ENCODE measurements at places on chromosomes 12 and 14.

DNA sequence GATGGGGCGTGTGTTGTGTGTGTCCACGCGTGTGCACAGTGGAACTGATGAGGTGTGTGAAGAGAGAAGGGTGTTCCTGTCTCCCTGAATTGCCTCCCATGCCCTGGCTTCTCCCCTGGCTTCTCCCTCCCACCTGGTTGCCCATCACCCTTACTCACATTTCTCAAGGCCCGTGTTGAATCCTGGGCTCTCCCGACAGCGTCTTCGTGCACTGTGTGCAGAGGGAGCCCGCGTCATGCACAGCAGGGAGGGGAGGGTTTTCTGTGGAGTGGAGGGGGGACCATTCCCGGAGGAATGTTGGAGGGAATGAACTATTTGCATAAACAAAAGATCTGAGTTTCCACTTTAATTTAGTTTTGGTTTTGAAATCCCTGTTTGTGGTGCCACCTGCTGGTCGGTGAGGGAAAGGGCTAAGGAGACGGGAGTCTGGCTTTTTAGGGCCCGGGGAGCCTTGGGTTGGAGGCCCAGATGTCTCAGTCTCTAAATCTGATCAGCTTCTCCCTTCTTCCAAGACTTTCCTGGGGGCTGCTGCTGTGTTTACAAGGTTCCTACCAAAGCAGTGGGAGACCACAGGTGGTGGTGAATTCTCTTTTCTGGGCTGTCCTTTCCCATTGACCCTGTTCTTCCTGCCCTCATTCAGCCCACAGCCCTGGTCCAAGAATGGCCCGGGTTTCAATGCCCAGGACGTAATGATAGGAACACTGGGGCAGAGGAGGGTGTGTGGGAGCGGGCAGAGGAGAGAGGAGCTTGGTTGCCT lies at the start of gene C1R:
C1R (minus strand) TSS at position 217 of the 757 bp plus-strand sequence; CDS start at position 160, 57 bp downstream.
- DNase-seq: peak; percentile 37

- no peak for DNase-seq
Observed at GRCh38 chr12:115320451-115320850, 636.5 kb upstream of the TBX3 start.

GRCh38 chr12:12735301-12735700 lies 18.1 kb downstream of the CDKN1B start:
- no peak for DNase-seq

GRCh38 chr12:26647088-26647487 lies 185.9 kb downstream of the ITPR2 start:
- no peak for DNase-seq

DNA sequence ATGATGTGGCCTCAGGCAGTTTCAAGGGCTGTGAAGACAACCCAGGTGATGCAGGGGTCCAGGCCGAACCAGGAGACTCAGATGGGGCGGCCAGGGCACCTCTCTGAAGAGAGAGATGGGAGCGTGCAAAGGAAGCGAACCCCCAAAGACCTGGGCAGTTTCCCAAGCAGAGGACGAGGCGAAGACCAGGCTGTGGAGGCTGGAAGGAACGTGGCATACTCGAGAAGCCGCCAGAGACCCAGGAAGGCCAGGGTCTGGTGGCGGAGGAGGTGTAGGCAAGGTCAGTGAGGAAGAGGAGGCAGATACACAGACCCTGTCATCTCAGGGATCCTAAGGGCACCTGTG lies 24.7 kb downstream of the LTBP2 start:
- DNase-seq: no peak

DNA sequence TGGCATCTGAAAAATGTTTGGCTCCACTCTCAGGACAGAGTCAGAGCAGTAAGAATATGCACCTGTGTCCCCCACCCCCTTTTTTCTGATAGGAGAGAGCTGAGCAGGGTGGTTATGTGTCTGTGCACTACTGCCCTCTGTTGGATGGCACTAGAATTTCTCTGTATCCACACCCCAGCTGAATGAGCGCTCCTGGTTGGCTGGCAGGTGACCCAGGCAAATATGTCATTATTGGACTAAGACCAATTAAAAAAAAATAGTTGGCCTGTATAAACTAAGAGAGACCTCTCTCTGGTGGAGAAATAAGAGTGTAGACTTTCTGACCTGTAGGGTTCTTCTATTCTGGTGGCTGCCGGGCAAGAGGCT lies 107.0 kb downstream of the PTCSC3 start:
- no peak for DNase-seq

- no peak for DNase-seq
Observed at GRCh38 chr12:96233939-96234461, 39.8 kb downstream of the ELK3 start.

DNA sequence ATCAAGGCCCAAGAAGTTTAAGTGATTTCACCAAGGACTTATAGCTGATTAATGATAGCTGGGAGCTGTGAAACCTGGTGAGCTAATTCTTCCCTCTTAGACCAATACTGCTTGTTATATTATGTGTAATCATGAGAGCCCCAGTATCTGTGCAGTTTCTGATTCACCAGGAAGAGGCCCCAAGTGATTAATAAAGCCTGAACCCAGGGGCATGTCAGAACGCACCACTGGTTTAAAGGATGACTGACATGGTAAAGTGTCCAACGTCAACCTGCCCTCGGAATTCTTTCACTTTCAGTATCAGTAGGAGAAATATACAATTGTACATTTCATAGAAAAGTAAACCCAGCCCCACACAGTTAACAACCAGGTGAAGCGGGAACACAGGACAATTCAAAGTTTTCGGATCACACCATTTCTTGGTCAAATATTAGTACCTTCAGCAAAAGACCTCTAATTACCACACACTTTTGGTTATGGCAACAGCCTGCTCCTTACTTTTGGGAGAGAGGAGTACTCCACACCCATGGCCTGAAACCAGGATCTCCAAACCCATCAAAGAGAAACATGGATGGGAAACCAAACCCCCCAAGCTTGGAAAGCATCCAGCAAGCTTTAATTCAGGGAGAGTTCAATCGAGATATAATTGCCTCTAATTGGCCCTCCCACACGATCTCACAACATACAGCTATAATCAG lies 28.5 kb downstream of the TMCC3 start:
- DNase-seq: no peak
